Non-pigmented ciliary epithelial cell (primary cell): ENCODE measurements at places on chromosomes 16 and 17.

DNA sequence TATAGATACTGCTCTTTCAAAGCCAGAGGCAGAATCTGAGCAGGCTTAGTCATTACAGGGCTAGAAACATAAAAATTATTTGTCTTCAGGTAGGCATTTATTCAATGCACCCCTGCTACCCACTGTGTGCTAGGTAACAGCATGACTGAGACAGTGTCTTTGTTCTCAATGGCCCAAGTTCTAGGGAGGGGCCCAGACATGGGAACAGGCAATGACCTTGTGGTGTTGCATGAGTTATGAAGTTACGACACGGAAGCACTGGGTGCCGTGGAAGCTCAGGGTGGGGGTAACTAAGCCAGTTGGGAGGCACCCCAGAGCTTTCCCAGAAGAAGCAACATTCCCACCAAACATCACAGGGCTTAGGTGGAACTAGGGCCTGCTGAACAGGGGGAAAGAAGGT, 87.0 kb downstream of the CPPED1 start:
- DNase-seq = no peak

DNA sequence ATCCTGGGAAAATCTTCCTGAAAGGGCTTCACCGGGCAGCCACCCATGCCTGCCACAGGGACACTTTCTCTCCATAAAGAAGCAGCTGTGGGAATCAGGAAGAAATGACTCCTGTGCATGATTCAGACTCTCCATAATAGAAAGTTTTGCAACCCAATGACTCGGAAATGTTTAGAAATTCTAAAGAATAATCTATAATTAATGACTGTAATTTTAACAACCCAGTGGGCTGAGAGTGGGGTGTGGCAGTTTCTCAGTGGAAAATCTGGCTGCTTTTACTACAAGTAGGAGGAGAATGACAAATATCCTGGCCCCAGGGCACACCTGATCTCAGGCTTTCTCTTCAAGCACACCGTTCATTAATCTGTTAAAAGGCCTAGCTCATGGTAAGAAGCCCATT, 25.7 kb downstream of the IRF8 start:
- no peak for DNase-seq

GRCh38 chr17:59107306-59107670, 608 bp upstream of the TRIM37 start:
- DNase-seq = no peak

GRCh38 chr16:87351320-87351698, 32.3 kb downstream of the FBXO31 start:
- no peak for DNase-seq

DNA sequence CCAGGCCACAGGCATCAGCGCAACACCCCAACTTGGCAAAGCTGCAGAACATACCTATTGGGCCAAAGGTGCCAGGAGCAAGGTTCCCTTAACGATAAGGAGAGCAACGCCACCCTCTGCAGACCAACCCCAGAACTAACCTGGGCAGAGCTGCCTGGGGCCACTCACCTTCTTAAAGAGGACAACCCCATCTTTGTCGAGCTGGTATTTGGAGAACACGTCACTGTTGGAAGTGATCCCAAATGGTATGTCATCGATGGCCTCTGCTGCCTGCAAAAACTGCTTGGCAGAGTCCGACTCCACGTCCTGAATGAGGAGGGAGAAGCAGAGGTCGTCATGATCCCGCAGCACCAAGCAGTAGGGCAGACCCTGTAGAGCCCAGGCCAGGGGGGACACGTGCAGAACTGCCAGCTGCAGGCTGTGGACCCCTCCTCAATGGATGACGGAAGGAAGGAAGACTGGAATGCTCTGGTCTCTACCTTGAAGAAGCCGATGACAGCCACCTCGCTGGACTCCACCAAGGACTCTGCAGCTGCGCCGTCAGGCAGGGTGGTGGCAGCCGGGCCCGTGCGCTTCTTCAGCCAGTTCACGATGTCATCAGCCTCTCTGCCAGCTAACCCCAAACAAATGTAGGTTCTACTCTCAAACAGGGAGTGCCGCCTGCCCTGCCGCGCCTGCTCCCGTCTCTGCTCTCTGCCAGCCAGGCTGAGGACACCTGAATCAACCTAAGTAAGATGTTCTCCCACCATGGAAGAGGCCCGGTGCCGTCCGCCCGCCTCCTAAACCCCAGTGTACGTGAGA, 5.2 kb downstream of the P4HB start:
- DNase-seq = no peak

- DNase-seq = no peak
Measured at GRCh38 chr16:35730251-35730650, 2270.8 kb downstream of the TP53TG3F start.

DNA sequence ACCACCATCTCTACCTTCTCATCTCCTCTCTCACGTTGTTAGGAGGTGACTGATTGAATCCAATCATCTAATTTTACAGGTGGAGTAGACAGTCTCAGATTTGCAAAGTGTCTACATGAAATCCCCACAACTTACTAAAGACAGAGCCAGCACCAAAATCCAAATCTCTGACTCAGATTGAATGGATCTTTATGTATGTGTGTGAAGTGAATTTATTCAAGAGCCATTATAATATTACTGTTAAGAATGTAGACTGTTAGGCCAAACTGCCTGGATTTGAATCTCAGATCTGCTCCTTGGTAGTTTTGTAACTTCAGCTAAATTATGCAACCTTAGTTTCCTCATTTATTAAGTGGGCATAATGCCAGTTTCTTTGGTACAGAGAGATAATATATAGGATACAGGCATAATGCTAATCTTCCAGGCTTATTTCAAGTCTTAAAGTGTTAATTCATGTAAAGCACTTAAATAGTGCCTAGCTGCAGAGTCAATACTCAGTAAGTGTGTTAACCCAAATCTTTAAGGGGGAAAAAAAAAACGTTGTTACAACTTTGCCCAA, 12.7 kb downstream of the CNEP1R1 start:
- no peak for DNase-seq

DNA sequence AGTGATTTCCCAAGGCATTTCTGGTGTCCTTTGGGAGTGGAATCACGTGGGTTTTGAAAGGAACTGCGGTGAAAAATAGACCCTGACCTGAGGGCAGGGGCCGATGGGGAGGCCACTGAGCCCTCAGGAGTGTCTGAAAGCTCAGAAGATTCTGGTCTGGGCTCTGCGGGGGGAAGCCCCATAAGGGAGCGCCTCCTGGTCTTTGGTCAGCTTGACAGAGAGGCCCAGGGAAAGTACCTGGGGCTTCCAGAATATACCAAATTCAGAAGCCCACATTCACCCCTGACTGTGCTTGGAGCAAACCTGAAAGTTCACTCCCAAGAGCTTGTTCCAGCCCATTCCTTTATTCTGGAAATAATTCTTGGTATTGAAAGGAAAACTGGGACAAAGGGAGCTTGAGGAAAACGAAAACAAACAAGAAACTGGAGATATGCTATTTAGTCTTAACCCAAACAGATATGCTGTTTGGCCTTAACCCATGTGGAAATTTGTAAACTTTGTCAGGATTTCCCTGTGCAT, 23.2 kb upstream of the NAGLU start:
- no peak for DNase-seq

- DNase-seq = no peak
Measured at GRCh38 chr16:55330781-55331647, 7.0 kb downstream of the IRX6 start.

- no peak for DNase-seq
Measured at GRCh38 chr17:40536295-40537171, 28.7 kb downstream of the CCR7 start.

GRCh38 chr17:49387498-49388289, 25.6 kb upstream of the ZNF652 start:
- DNase-seq = no peak

- DNase-seq = no peak
Measured at GRCh38 chr16:47110939-47111338, 32.8 kb downstream of the NETO2 start.

DNA sequence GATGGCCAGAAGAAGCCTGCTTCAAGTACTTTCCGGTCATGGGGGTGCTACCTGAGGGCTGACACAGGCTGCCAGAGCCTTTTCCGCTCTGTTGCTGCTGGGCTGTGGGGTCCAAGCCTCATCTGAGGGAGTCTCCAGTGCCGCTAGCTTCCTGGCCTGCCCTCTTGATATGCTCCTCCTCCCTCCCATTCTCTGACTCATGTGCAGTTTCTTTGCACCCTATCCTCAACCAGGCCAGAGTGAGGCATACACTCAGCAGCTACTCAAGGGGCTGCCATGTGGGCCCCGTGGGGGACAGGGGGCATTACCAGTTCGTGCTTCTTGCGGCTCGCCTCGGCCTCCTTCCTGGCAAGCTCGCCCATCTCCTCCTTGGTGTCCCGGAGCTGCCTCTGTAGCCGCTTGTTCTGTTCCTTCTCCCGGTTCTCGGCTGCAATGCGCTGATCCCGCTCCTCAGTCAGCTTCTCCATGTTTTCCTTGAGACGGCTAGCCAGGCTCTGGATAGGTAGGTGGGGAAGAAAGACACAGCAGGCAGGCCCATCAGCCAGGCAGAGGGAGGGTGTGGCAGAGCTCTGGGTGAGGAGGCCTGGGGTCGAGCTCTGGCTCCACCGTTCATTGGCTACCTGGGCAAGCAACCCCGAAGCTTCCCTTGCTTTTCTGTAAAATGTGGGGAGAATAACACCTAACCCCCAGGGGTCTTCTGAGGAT, 43.8 kb downstream of the PIPOX start:
- DNase-seq = no peak

DNA sequence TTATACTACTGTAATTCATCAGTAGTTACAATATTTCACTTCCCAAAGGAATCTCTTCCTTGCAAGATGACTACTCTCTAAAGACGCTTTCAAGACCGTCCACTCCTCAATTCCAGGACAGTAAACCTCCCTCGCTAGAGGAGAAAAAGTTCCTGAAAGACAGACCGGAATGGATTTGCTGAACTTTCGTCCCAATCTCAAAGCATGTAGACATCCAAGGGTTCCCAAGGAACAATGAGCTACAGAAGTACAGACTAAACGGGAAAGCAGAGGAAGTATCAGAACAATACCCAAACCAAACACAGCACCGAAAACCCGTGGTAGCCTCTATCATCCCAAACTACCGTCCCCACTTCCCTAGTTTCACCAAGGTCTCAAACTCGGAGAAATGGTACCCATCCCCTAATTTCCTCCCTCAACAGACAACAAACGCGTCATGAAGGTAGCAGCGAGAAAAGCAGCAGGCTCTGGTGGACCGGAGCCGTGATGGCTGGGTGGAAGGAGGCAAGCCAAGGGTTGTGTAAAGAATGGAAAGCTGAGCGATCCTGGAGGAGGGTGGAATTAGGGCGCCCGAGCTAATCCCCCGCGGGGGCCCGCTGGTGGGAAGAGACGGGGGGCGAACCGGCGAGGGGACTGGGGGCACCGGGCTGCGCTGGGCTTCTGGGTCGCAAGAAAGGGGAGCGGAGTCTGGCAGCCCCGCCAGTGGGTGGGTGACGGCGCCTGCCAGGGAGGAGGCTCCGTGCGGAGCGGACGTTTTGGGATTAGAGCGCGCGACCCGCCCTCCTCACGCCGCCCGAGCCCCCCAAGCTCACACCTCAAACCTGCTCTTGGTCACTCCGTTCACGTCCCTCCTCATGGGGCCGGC, 647 bp downstream of the FBXL20 start:
- DNase-seq = no peak

DNA sequence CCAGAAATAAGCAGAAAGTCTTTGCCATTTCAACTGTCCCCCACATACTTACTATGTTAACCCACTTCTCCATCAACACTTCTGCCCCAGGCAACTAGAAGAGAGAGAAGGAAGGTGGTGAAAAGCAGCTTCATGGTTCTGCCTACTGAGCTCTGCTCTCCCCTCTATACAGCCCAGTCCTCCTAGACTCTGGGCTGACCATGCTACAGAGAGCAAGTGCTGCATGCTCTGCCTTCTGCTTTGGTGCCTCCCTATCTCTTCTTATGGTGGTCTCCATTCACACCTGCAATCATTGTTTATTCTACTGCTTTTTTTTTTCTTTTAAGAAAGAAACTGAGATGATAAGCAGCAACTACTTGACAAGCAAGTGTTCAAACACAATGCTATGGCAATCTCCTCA, 20.3 kb upstream of the CD300E start:
- DNase-seq = no peak

DNA sequence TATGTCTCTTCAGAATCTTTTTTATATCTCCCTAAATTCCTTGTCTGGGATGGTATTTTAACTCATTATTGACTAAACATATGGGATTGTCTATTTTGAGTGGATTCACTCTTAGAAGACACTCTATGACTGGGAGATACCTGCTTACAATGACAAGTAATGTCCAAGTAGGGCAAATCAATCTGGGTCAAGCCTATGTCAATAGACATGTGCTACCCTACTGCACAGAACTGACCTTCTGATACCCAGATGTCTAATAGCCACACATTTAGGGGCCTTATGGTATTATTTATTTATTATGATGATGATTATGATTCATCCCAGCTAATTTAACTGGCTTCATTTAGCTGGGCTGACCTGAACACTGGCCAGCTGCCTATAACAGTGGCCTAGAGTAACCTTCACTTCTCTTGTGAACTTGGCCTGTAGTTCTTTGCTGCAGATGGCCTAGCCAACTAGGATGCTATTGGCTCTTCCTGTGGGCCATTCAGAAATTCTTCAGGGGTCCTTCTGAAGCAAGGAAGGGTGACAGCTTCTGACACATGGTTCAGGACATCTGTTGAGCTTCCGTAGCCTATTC, 138.0 kb downstream of the ANKFN1 start:
- no peak for DNase-seq

- no peak for DNase-seq
Measured at GRCh38 chr16:10708969-10709368, 14.2 kb upstream of the TEKT5 start.

DNA sequence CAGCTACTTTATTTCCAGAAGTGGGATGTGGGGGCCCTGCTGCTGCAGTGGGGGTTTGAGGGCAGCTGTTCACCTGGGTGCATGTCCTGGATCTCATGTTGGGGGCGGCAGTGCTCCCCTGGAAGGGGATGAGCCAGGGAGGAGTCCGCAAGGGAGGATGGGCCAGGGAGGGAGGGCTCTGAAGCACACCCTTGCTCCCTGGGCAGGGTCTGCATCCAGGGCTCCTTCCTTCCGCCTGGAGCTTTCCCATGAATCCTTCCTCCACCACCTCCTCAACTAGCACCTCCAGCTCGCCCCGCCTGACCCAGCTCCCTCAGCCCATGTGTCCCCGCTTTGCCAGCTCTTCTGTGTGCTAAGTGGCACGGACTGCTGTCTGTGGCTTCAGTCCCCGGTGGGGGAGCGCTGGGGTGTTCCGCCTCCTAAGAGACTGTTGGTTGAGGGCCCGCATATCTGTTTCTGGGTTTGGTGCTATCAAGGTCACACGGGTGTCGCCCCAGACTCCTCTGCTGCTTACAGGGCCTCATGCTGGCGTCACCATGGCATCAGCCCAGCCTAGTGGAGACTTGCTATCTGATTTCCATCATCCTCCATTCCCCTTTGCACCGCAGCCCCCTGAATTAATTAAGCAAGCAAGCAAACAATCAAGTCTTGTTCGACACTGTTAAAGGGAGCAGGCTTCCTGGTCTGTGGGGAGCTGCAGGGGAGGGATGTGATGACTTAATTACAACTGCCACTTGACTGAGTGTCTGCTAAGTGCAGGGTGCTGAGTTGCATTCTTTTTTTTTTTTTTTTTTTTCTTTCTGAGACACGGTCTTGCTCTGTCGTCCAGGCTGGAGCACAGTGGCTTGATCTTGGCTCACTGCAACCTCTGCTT, 71.8 kb downstream of the PRKCA start:
- no peak for DNase-seq

GRCh38 chr17:1493291-1493980, 950 bp upstream of the MYO1C start:
- no peak for DNase-seq
